Kidney (tissue), 22 donors: ENCODE measurements at places on chromosomes 6 and 20. TPM values are rescaled to one million over a fixed set of nuclear protein-coding genes. Genes with fewer than 3 reads are reported as not detected.
A peak's percentile ranks its signal among the peaks of the same experiment; 100 is the strongest.

TMEM14C gene
- 118 TPM for total RNA-seq

- peak; percentile 26 for DNase-seq
- H3K36me3 ChIP-seq, result no peaks in the 10 kb centered on the region
- no peaks in the 10 kb centered on the region for H3K27me3 ChIP-seq
- no peak overlapping the region for H3K4me3 ChIP-seq
- H3K27ac ChIP-seq, result no peak overlapping the region
Observed at GRCh38 chr20:6401893-6402557, 279.2 kb upstream of the FERMT1 start.

SLC13A3 gene
- 31.5 TPM for total RNA-seq

- no peak overlapping the region for H3K27ac ChIP-seq
- no peak for DNase-seq
- H3K4me1 ChIP-seq, result no peaks in the 10 kb centered on the region
- no peak overlapping the region for H3K4me3 ChIP-seq
- H3K27me3 ChIP-seq, result no peaks in the 10 kb centered on the region
Observed at GRCh38 chr6:75968143-75968542, 104.3 kb downstream of the IMPG1 start.

GRCh38 chr6:53646606-53647005 lies 18.9 kb downstream of the KLHL31 start:
- no peaks in the 10 kb centered on the region for H3K27me3 ChIP-seq
- DNase-seq, result no peak
- no peak overlapping the region for H3K27ac ChIP-seq
- H3K36me3 ChIP-seq, result no peaks in the 10 kb centered on the region
- no peaks in the 10 kb centered on the region for H3K4me1 ChIP-seq
